ENCODE measurements at places on chromosomes 5 and 9.
A peak's percentile ranks its signal among the peaks of the same experiment; 100 is the strongest.

DNA sequence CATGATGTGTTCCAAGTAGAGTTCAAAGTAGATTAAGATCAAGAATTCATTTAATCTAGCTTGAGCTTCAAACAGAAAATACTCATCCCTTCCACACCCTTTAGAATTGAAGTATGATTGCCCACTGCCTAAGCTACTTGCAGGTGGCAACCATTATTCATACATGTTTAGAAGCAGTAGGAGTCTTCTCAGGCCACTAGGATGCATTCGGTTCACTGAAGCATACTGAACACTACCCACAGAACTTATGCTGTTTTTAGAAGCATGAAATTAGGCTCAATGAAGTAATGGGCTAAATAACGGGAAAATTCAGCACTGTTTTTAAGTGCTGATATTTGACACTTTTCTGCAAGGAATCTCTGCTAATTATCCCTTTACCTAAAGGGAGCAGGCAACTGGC lies 263.4 kb downstream of the DEPDC1B start:
- DNase-seq, result no peak

GRCh38 chr9:134936346-134937163 lies 18.8 kb upstream of the FCN1 start:
- no peak for DNase-seq

- DNase-seq, result peak; percentile 23
These were observed 125.6 kb downstream of the NXNL2 start for GRCh38 chr9:88660611-88661010.

- no peak for DNase-seq
These were observed 70.6 kb upstream of the CCNG1 start for GRCh38 chr5:163366757-163367156.

GRCh38 chr5:135857630-135858311 lies 23.3 kb downstream of the SLC25A48 start:
- no peak for DNase-seq

GRCh38 chr9:73270967-73271721 lies 119.5 kb downstream of the ANXA1 start:
- DNase-seq, result peak; percentile 96

- DNase-seq, result no peak
These were observed 31.8 kb upstream of the TLR4 start for GRCh38 chr9:117672369-117672768.

- DNase-seq, result no peak
These were observed 45.2 kb downstream of the ADAM19 start for GRCh38 chr5:157530226-157530972.

DNA sequence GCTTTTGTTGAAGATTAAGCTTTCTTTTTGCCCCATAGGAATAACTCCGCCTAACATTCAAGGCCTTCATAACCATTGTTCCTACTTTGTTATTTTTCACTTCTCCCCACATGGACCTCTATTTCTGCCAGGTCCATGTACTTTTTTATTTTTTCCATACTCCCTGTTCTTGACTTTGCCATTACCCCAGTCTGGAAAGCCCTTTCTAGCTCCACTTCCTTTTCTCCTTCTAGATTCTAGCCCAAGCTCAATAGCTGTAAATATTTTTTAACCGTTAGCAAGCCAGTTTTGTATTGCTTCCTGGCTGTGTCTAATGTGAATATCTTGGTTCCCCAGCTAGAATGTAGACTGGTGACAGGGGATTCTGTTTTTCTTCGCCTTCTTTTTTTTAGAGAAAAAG lies 26.1 kb downstream of the NCBP1 start:
- DNase-seq, result no peak

DNA sequence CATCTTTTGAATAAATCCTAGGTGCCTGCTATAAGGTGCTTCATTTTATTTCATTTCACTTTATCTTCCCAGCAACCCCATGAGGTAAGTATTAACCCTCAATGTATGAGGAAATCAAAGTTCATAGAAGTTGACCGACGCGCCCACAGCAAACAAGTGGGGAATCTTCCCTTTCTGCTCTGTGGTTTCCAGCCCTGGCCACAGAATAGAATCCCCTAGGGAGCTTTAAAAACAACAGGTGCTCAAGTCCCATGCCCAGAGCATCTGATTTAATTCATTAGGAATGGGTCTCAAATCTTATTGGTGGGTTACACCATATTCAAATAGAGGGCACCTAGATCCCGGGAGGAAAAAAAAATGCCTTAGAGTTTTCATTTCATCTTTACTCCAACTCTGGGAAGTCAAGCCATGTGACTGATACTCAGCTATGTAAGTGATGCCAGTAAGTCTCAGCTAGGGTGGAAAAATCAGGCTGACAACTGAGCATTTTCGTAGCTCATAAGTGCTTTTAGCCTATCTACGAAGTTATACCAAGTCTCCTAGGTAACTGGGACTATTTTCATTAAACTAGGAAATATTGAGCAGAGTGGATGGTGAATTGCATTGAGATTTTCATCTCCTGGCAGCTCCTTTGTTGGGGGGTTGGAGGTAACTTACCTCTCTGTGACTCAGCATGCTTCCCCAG lies 353.4 kb upstream of the SLC30A5 start:
- DNase-seq, result no peak

DNA sequence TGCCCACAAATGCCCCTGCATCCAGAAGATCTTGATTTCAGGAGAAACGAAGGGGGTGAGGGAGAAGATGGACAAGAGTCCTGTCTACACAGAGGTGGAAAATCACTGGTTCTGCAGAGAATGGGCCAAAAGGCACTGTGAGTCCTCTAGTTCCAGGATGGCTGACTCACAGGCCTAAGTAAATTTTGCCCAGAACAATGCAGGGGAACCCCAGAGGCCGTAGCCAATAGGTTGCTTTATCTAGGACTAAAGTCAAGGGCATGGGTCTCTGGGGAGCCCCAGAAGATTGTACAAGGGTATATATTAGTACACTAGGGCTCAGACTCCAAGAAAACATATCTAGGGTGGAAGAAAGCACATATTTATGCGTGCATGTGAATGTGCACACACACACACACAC lies 98.0 kb downstream of the SLIT3 start:
- DNase-seq, result no peak

- no peak for DNase-seq
These were observed 82.4 kb downstream of the MARCHF3 start for GRCh38 chr5:126948011-126948355.

GRCh38 chr9:88481933-88482332 lies 53.0 kb upstream of the NXNL2 start:
- DNase-seq, result no peak

- DNase-seq, result no peak
These were observed 368.3 kb downstream of the CAAP1 start for GRCh38 chr9:26524267-26524666.

DNA sequence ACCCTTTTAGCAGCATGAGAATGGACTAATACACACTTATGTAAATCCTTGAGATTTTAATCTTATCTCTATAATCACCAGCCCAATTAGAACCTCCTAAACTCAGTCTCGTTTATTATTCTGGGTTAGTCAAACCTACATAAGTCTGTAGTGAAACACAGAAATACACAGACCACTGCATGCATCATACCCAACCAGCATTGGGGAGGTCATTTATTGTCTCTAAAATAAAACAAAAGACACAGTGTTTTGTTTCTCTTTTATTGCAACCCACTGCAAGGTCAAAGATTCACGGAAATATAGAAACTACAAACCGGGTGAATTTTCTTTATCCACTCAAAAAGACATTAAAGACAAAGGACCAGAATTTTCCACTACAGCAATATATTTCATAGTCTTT lies 188.1 kb upstream of the EFNA5 start:
- DNase-seq, result no peak

DNA sequence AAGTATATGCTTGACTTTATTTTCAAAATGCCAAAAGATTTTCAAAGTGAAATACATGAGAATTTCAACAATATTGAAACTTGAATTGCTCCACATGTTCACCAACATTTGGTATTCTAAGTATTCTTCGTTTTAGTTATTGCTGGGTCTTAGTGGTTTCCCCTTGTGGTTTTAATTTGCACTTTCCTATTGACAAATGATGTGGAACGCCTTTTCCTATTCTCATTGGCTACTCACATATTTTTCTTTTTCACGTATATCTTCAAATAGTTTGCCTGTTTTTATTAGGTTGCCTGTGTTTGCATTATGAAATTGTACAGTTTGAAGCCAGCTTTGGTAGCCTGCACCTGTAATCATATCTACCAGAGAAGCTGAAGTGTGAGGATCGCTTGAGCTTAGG lies 405.7 kb upstream of the IRX2 start:
- DNase-seq, result no peak

GRCh38 chr9:28707616-28708015 lies 1134.3 kb upstream of the C9orf72 start:
- no peak for DNase-seq

- DNase-seq, result no peak
These were observed 11.8 kb upstream of the FCN1 start for GRCh38 chr9:134929193-134930158.

DNA sequence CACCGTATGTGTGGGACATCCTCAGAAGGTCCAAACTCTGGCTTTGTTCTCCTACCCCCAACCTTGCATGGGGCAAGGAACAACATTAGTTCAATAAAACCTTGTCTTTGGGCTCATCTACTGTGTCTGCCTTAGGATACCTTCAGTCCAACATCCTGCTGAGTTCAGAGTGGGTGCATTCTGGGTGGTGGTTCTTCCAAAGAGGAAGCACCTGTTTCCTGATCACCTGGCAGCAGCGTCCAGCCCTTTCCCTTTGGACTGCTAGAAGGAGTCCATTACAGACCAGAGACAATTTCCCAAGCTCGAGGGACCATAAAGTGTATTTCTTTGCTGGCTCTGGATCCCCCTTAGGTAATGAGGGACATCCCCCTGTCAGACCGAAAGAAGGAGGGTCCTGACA lies 154.1 kb downstream of the SEMA6A start:
- DNase-seq, result no peak

DNA sequence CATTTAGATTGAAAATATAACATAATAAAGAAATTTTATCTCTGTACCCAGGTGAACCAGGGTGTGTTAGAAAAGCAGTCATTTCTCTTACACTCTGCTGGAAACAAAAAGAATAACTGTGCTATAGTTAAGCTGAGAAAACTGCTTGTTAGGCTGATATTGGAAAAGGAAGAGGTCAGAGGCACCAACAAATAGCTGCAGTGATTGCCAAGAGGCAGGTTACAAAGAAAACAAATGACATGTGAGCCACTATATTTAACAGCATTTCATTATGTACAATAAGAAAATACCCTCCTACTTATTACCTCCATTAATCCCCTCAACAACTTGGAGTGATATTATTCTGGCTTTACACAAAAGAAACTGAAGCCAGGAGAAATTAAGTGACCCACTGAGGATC lies 607.9 kb upstream of the TLE4 start:
- DNase-seq, result no peak

DNA sequence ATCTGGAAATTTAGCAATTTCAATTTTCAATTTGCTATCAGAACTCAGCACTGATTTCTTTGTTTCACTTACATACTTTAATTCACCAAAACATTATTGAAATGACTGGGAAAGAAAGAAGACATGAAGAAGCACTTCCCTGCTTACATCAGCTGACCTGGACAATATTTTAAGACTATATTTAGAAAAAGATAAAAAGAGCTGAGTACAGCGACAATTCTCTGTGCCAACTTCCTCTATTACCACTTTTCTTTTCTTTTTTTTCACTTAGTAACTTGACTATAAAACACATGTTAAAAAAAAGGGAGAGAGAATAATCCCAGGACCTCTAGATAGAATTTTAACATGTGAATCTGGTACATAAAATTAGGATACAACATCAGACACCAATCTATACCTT lies 35.6 kb downstream of the MEF2C start:
- DNase-seq, result no peak

DNA sequence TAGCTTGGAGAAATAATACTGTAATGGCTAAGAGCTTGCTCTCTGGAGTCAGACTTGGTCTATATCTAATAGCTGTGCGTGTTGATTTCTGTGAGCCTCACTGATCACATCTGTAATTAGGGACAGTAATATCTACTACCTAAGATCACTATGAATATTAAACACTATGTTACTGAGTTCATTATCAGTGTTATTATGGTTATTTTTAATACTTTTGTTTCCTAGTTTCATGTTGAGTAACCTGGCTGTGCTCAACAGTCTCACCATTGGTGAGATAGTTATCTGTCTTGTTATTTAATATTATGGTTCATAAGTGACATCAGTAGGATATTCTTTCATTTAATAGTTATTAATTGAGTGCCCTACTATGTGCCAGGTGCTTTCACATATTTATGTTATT lies 22.4 kb upstream of the CAVIN4 start:
- DNase-seq, result no peak

GRCh38 chr5:133494232-133494922 lies 118.0 kb downstream of the FSTL4 start:
- no peak for DNase-seq

DNA sequence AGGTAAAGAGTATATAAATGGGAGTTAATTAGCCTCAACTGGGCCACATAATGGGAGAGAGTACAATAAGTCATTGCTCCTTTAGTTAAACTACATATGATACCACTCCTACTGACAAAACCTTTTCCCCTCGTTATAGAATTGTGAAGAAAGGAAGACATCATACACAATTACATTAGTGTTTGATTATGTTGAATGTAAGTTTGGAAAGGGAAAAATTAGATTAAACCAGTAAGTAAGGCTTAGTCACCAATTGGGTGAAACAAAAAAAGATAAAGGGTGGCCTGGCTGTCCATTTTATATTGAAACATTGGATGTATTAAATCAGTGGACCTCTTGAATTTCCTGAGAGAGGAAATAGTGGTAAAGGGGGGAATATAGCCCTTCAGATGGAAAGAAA lies 464.3 kb upstream of the PAPPA start:
- no peak for DNase-seq

GRCh38 chr5:66417781-66418180 lies 178.4 kb upstream of the MAST4 start:
- DNase-seq, result no peak

DNA sequence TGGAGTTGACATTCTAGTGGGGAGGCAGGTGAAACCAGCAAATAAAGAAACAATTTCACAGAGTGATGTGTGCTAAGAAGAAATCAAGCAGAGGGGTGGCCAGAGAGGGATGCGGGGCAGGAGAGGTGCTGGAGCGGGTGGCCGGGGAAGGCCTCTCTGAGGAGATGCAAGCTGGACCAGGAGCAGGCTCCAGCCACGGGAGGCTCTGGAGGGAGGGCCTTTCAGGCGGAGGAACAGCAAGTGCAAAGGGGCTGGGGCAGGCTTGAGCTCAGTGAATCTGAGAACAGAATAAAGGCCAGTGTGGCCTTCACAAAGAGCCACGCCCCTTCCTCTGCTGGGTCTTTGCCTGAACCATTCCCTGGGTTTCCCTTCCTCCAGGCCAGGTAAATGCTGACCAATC lies 73.2 kb upstream of the NEURL1B start:
- no peak for DNase-seq

DNA sequence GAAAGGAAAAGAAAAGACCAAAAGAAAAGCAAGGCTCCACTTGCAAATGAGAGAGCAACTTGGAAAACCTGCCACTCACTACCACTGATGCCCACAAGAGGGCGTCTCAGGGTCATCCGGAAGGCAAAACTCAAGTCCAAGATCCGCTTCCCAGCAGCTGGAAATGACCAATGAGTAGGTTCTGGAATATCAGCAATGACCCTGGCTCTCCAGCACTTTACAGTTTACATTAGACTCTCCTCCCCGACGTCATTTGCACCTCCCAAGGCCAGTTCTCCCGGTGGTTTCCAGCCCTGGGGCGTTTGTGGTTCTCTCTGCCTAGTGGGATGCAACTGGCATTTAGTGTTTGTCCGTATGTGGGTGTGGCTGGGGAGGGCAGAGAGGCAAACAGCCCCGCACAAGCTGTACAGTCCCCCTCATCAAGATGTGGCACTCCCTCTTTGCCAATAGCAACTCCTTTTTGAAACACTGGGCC lies 193.8 kb upstream of the ZNF618 start:
- peak; percentile 99 for DNase-seq

Measured in NCI-H226 (cell line).